8988T (cell line): ENCODE measurements at places on chromosomes 6 and 20.
A peak's percentile ranks its signal among the peaks of the same experiment; 100 is the strongest.

DNA sequence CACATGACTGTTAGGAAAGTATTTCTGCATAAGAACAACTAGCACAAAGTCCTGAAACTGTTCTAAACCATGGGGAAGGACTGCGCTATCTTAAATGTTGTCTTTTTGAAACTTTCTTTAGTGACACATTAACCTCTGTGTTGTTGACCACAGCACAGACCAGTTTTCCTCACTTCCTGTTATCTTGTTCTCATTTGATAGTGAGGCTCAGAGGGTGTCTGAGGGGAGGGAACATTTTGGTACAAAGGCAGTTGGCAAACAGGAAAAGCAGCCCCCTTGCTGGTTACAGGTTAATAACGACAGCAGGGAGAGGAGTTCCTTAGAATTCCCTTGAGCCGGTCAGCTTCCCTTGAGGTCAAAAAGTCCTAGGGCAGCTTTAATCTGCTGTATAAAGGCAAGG, 143.5 kb upstream of the BMP2 start:
- DNase-seq, result no peak

DNA sequence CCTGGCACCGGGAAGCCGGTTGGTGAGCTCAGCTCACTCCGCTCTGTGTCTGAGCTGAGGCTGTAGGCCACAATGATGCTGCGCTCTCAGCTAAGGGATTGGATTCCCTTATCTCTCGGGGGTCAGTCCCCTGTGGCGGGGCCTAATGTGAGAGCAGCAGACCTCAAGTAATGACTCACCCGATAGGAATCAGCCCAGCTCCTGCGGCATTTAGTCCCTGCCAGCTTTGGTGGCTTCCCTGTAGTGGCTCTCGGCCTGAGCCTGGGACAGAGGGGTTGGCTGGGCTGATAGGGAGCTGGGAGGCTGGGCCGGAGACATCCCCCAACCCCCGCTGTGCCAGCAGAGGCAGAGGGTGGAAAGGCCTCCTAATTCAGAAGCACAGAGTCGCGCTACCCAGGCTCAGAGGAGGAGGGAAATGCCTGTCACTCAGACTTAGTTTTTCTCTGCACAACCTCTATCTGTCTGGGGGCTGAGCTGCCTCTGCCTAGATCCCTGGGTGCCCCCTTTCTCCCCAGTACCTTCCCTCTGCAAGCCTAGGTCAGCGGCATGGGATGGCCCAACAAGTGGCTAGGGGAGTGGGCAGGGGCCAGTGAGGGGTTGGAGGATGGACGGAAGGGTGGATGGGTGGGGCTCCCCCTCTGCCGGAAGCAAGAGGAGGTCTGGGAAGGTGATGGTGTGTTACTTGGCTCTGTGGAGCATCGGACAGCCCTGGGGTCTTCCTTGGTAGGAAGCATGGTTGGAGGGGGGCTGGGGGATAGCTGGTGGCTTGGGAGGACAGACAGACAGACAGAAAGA, 92.2 kb downstream of the CDH22 start:
- peak; percentile 91 for DNase-seq

GRCh38 chr20:55009066-55009465, 533.7 kb downstream of the DOK5 start:
- no peak for DNase-seq

GRCh38 chr6:40148882-40149573, 214.8 kb upstream of the MOCS1 start:
- no peak for DNase-seq

GRCh38 chr6:147509891-147510290, 1.4 kb downstream of the SAMD5 start:
- no peak for DNase-seq

DNA sequence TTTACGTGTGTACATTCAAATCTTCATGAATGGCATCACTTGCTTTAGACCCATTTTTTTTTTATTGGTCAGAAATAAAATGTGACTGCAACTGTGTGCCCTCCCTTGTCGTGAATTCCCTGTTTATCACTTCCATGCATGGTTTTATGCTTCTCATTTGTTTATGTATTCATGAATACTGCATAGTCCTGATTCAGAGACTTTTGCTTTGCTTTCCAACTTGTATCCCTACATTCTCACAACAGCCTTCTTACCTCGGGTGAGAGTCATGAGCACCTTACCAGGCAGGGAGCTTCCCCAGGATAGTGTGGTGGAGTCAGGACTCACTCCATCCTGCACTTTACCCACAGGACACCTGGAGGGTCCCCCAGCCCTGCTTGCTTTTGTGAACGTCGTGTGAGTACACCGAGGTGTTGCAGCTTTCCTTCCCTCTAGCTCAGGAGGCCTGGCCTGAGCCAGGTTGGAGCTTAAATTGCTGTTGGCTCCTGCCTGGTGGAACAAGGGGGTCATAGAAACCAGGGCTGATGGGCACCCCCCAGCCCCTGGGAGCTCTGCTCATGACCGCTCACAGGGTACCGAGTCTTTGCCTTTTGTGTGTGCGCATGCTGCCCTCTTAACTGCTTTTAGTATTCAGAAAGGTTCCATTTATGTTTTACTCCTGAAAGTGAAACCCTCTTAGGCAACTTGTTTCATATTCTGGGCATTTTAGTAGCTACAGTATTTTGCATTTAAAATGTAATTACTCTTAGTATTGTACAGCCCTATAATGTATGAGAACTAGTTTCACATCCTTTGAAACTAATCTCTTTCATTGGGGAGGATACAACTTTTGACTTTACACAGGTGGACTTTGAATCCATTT, 66.0 kb downstream of the CDS2 start:
- DNase-seq, result no peak

DNA sequence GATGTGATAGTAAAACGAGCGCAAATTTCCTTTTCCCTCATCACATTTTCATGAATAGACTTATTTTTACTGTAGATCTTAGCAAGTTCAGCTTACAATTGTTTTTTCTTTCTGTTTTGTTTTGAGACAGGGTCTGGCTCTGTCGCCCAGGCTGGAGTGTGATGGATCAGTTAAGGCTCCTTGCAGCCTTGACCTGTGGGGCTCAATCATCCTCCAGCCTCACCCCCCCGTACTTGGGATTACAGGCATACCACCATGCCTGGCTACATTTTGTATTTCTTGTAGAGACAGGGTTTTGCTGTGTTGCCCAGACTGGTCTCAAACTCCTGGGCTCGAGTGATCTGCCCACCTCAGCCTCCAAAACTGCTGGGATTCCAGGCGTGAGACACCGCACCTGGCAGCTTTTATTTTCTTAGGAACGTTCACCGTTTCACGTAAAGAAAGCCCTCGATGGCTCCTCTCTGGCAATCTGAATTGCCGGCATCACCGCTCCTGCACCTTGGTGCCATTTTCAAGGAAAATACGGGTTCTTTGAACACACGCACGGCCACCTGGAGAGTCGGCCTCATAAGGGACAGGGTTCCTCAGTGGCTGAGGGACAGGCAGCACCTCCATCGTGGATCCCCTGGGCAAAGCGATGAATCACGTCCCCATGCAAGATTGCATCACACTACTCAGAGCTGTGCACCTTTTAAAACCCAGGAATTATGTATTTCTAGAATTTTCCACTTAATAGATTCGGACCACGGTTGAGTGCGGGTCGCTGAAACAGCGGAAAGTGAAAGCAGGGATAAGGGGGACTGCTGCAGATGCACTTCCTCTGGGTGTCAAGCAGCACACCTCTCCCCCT, 78.7 kb downstream of the IRF4 start:
- no peak for DNase-seq

DNA sequence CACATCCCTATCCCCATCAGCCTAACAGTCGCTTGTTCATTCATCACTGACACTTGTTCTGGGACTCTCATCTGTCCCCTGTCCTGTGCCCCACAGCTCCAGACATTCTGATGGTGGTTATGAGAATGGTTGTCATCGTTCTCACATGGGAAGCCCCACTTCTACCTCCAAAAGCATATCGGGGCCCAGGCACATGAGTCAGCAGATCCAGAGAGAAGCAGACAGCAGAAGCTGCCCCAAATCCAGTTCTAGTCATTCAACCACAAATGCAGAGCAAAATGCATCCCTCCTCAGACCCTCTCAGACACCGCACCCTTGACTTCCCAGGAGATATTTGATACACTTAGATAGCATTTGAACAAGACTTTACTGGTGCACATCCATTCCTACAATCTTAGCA, 106.0 kb downstream of the FOXF2 start:
- DNase-seq, result no peak

GRCh38 chr20:227439-228105, 514 bp downstream of the DEFB129 start:
- DNase-seq, result no peak

GRCh38 chr6:134797400-134798113, 152.3 kb downstream of the ALDH8A1 start:
- no peak for DNase-seq

GRCh38 chr6:141878686-141879085, 254.0 kb upstream of the GJE1 start:
- no peak for DNase-seq

DNA sequence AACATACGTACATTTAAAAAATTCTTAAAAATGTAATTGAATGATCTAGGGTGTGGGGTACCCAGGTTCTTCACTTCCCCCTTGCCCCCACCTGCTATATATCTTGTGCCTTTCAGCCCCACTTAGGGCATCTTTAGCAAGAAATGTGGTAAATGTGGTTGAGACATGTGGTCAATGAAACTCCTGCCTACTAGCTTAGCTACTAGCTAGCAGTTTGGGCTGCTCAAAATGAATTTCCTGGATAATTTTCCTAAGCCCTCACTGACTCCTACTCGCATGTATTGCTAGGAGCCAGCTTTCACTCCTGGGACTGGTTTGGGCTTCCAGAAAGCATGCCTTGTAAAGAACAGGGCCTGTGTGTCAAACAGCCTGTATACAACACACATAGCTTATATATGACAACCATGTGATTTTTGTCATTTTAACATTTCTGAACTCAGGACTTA, 257.3 kb downstream of the ATXN1 start:
- DNase-seq, result no peak

DNA sequence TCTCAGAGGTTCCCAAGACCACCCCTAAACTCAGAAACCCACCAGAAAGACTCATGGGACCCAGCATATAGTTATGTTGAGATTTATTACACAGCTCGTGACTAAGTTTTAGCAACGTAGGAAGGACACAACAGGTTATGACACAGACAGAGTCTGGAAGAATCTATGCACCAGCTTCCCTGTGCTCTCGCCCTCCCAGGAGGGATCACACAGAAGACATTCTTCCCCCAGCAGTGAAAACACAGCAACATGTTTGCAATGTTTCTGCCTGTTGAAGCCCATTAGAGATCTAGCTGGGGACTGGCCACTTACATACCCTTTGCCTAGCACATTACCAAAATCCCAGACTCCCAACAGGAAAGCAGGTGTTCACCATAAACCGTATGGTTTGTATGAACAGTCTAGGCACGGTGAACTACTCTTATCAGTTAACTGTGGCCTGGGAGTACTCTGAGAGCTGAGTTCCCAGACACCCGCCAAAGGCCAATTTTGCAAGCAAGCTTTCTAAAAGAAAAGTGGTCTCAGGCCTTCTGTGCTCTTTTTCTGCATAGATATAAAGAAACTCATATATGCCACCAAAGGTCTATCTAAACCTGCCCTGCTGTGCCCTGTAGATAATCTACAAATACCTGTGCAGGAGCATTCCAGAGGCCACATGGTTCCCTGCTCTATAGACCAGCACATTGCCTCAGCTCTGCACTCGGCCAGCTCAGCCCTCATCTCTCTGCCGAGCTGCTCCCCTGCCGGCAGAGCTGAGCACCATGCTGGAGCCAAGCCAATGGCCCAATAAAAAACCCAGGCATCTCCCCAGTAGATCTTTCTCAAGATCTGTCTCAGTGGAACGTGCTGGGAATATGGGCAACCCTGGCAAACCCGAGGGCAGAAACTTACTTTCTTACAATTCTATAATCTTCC, 69.6 kb upstream of the SMIM28 start:
- no peak for DNase-seq

GRCh38 chr6:130534627-130535026, 168.8 kb downstream of the TMEM200A start:
- no peak for DNase-seq

DNA sequence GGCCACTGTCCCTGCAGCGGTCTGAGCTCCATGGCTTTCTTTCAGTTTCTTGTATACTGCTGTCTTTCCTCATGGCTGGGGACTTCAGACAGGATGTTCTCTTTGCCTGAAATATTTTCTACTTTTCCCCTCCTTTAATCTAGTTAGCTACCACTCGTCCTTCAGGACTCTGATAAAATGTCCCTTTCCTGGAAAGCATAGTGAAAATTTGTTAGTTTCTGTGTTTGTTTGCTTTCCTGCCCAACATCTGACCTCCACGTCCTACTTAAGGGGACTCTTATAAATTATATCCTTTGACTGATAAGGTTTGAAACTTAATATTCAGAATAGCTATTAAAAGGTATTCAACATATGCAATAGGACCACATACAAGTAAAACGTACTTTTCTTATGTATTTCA, 48.8 kb upstream of the KLHL31 start:
- no peak for DNase-seq

- DNase-seq, result no peak
These were observed 21.7 kb upstream of the DAAM2 start for GRCh38 chr6:39770446-39770845.

DNA sequence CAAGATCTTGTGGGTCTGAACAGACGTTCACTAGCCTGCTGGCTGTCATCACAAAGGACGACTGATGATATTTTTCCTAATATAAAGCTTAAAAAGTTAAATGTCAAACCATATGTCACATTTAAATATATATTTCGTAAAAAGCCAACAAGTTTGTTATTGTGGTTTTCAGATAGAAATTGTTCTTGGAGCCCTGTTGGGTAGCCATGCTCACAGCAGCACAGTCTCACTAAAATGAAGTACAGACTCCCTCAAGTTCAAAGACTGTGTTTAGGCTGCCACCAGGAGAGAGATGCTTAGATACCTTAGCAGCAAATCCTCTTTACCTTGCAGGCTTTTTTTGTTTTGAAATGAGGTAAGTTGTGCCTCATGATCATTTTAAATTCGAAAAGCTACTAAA, 17.8 kb downstream of the EEF1E1 start:
- DNase-seq, result no peak

DNA sequence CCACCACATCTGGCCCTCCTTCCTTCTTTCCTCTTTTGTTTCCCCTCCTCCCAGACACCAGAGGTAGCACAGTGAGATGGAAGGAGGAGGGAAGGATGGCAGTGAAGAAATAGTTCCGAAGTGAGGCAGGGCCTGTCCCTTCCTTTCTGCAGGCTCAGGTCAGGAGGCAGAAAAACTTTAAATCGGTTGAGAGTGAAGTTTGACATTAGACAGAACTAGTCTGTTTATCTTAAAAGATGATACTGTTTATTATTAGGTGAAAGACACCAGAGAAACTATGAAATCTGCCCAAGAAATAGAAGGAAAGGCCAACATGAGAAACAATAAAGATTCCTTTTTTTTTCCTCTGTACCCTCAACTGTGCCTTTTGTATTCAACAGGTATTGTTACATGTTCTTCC, 670.3 kb downstream of the UTRN start:
- DNase-seq, result no peak
